Hematopoietic multipotent progenitor cell (in vitro differentiated cells): ENCODE measurements at places on chromosomes 7 and 10. TPM values are rescaled to one million over a fixed set of nuclear protein-coding genes. Genes with fewer than 3 reads are reported as not detected.
A peak's percentile ranks its signal among the peaks of the same experiment; 100 is the strongest.

The ANKRD7 gene
- 0.27 TPM for total RNA-seq

DNA sequence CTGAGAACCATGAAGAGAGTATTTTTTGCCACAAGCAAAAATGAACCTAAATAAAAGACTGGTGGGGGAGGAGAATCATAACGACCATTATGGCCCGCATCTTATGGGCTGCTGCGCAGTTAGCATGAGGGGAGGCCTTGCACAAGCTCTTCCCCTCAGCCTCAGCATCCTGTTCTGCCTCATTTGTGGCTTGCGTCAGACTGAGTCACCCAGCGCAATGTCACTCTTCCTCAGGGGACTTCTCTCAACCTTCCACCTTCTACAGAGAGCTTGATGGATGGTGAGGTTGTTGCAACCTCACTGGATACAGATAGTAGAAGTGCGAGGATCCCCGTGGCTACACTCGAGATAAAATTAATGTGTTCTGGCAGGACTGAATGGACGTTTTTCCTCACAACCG, 16.8 kb upstream of the GPR15LG start:
- DNase-seq = no peak

GRCh38 chr7:27961255-27961654, 219.3 kb downstream of the JAZF1 start:
- no peak for DNase-seq

DNA sequence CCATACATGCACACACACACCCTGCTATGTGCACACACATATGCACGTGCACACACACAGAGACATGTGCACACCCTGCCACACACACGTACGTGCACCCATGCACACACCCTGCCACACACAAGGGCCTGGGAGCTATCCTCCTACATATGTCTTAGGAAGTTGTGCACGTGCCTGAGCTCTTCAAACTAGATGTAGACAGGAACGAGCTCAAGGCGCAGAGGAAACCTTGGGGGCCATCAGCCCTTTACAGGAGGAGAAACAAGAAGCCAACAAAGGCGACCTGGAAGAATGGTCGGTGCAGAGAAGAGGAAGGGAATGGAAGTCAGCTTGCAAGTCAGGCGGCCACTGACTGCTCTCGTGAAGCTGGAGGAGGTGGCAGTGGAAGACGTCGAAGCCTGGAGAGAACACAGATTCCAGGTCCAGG, 58.7 kb downstream of the AOC1 start:
- no peak for DNase-seq

DNA sequence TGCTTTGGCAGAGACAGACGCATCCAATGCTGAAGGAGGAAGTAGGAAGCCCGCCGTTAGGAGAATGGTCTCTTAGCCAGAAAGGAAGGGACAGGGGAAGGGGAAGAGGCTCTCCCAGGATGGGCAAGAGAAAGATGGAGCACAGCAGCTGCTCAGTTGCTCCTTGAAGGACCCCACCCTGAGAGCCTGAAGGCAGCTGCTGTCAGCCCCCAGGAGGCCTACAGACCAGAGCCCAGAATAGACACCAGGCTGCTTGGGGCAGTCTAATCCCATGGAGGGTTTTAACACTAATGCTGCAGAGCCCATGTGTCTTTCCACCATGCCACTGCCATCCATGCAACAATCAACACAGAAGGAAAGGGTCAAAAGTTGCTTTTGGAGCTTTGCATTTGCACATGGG, 3.5 kb upstream of the C7orf33 start:
- DNase-seq = no peak

- DNase-seq = no peak
Observed at GRCh38 chr7:120553491-120553890, 280.5 kb downstream of the KCND2 start.

The CALCR gene
- total RNA-seq = not detected

DNA sequence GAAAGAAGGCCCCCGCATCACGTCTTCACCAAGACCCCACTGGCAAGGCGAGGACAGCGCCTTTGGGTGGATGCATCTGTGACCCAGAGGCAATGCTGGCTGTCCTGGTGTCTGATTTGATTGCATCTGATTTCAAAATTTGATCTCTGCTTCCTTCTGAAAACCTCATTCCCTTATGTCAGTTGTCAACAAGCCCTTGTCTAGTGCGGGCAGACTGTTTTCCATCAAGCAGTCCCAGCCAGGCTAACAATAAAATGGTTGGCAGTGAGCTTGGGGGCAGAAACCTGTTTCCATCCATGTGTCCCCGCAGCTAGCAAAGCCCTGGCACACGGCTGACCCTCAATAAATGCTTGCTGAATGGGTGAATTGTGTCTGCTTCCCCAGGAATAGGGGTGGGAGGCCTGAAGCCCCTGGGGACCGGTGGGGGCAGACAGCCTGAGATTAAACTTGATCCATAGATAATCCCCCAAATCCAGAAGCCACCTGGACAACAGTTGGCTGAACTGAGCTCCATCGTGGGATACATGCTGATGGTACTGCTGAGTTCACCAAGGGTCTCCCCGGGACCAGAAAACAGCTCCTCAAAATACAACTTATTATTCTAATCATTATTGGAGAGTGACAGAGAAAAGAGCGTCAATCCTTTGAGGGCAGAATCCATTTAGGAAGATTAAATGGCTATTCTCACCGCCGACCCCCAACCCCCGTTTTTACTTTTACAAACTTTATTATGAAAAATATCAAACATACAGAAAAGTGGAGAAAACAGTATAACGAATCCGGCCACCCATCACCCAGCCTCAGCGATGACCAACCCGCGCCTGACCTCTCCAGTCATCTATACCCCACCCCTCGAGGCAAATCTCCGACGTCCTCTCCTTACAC, 912 bp upstream of the DUSP5 start:
- no peak for DNase-seq

- no peak for DNase-seq
Observed at GRCh38 chr7:149071182-149071635, 19.3 kb downstream of the ZNF786 start.

The LBX1 gene
- total RNA-seq = not detected

- DNase-seq = no peak
Observed at GRCh38 chr7:17069146-17069545, 187.4 kb upstream of the AGR3 start.

- DNase-seq = no peak
Observed at GRCh38 chr7:92802406-92802805, 34.0 kb downstream of the CDK6 start.

DNA sequence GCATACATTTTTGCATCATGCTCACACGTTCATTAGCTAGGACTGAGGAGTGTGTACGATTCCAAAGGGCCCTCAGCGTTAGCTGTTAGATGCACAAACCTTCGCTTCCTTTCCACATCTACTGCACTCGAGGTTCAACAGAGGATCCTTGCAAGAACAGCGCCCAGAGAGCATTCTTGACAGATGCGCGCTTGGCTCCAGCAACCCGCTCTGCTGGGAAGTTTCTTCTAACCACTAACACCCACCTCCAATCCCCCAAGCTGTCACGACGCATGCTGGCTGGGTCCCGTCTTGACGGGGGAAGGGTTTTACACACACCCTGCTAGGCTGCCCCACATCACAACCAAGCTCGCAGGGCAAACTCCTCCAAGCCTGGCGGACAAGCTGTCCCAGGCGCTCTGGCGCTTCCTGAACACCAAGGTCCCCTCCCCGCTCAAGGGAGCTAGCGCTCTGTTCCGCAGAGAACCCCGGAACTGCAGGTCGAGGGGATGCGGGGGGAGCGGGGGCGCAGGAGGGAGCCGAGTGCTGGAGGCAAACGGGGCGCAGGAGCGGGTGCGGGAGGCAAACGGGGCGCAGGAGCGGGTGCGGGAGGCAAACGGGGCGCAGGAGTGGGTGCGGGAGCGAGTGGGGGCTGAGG, 653 bp upstream of the ADRB1 start:
- DNase-seq = no peak

The FLNC gene
- 0.27 TPM for total RNA-seq

DNA sequence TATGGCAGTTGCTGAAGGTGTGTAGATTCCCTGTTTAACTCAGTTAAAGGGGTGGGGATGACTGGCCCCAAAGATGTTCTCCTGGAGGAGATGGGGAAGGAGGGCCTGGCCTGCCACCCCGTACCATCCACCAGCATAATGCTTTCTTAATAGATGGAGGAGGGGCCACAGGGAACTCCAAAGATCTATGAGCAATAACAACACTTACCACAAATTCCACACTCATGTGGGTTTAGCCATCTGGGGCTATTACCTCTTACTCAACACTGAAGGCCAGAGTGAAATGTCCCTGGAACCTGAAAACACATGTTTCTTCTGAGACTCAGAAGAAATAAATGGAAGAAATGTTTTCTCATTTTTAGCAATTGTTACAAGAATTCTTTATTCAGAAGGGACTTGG, 259.0 kb downstream of the CXCL12 start:
- no peak for DNase-seq

The GDF10 gene
- 1.1 TPM for total RNA-seq

- no peak for DNase-seq
Observed at GRCh38 chr7:132815696-132816311, 239.5 kb upstream of the PLXNA4 start.

The ITGA8 gene
- not detected for total RNA-seq

DNA sequence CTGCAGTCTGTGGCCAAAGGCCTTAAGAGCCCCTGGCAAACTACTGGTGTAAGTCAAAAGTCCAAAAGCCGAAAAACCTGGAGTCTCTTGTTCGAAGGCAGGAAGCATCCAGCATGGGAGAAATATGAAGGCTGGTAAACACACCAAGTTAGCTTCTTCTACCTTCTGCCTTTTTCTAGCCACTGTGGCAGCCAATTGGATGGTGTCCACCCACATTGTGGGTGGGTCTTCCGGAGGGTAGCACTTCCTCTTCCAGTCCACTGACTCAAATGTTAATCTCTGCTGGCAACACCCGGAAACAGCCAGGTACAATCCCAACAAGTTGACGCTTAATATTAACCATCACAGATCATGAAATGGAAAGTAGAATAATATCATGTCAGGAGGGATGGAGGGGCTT, 827.6 kb downstream of the SORCS1 start:
- DNase-seq = no peak

DNA sequence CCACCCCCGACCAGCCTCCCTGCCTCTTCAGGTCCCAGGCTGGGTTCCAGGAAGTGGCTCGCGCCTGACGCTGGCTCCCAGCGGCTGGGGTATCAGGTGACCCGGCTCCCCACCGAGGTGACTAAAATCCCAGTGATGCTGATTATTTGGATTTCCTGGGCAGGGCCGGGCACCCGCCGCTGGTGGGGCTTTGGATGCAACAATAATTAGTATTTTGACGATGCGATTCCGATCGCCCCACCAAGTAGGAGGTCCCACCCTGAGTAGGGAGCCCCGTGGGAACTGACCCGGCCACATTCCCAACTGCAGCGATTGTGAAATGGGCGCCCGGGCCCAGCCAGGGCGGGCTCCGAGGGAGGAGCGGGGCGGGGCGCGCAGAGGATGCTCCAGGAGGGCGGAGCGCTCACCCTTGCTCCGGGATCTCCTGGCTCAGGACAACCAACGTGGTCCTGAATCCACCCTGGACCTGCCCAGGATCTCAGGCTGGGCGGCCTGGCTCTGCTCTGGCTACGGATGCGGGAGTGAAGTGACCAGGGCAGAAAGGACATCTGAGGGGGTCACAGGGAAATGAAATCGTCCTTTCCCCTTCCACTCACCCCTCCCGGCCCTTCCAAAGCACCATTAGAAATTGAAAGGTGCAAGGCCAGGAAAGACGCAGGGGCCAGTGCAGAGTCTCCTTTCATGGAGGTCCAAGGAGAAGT, 32.6 kb downstream of the DUSP5 start:
- no peak for DNase-seq

DNA sequence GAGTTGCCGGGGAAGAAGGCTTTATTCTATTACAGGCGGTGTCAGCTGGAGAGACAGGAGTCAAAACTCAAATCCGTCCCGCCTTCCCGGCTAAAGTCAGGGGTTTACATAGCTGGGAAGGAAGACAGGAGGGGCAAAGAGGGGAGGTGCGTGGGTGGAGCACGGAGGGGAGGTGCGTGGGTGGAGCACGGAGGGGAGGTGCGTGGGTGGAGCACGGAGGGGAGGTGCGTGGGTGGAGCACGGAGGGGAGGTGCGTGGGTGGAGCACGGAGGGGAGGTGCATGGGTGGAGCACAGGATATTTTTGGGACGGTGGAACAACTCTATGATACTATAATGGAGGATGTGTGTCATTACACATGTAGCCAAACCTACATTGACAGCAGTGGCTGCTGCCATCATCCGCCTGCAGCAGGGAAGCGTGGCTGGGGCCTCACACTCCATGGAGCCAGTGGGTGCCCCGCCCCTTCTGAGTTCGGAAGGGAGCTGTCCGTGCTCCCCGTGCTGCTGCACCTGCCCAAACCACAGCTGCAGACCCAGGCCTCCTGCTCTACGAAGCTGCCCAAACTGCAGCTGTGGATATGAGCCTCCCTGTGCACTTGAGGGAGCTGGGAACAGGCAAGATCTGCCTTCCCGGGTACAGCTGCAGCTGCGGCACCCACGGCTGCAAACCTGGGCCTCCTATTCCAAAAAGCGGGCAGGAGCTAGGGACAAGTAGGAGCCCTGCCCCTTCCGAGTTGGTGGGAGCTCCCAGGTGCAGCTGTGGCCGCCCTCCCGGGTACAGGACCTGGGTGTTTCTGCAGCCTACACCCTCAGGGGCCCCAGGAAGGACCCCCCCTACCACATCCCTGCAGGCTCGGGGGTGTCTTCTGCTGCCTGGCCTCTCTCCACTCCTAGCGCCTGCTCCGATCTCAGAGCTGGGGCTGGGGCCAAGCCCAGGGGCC, 119.4 kb downstream of the DYNC2I1 start:
- no peak for DNase-seq

The VIPR2 gene
- 0.27 TPM for total RNA-seq

GRCh38 chr7:155774947-155775346, 37.3 kb downstream of the SHH start:
- no peak for DNase-seq

GRCh38 chr10:30495687-30496086, 61.7 kb downstream of the MAP3K8 start:
- DNase-seq = no peak

The HERC4 gene
- total RNA-seq = 14.3 TPM

The EBF3 gene
- total RNA-seq = not detected

The AEBP1 gene
- 19.4 TPM for total RNA-seq

The SPDYE8 gene
- total RNA-seq = not detected

The INTS15 gene
- 22.9 TPM for total RNA-seq

- DNase-seq = no peak
Observed at GRCh38 chr10:54284526-54285193, 516.4 kb downstream of the PCDH15 start.

GRCh38 chr10:14382022-14382421, 51.3 kb upstream of the FRMD4A start:
- DNase-seq = no peak

DNA sequence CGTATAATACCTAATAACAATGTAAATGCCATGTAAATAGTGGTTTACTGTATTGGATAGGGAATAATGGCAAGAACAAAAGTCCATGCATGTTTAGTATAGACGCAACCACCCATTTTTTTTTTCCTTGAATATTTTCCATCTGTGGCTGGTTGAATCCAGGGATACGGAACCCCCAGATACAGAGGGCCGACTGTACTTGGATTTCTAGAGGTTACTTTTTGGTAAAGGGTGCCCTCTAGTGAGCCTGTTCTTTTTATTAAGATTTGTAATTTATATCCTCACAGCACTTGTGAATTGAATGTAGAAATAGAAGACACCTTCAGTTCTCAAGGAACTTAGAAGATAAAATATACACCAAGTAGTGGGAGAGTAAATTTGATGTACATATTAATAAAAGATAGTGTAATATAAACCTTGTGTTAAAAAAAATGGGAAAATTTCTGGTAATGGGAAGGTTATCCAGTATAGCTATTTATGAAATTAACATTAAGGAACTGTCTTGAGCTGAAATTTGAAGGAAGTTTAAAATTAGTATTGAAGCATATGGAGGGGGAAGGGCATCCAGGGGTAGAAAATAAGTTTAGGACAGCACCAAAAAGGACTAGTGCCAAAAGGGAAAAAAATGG, 32.0 kb downstream of the EXOC6 start:
- DNase-seq = peak; percentile 78
